HTR-8/SVneo (cell line): ENCODE measurements at places on chromosomes 12 and 14.

- no peak for DNase-seq
Observed at GRCh38 chr12:84841591-84841990, 71.0 kb downstream of the SLC6A15 start.

- DNase-seq, result no peak
Observed at GRCh38 chr14:85634205-85634604, 104.3 kb downstream of the FLRT2 start.

- no peak for DNase-seq
Observed at GRCh38 chr14:76109087-76109880, 42.4 kb upstream of the GPATCH2L start.

- no peak for DNase-seq
Observed at GRCh38 chr12:6193853-6194815, 6.1 kb upstream of the CD9 start.

GRCh38 chr12:57604454-57604991 is at the start of gene DTX3:
Gene DTX3, plus strand, starts transcription at chr12:57604824. Its CDS starts 1,694 bp downstream, at chr12:57606518.
- DNase-seq, result peak; percentile 50

GRCh38 chr12:108634341-108634751 is 652 bp upstream of the SELPLG start:
- no peak for DNase-seq

DNA sequence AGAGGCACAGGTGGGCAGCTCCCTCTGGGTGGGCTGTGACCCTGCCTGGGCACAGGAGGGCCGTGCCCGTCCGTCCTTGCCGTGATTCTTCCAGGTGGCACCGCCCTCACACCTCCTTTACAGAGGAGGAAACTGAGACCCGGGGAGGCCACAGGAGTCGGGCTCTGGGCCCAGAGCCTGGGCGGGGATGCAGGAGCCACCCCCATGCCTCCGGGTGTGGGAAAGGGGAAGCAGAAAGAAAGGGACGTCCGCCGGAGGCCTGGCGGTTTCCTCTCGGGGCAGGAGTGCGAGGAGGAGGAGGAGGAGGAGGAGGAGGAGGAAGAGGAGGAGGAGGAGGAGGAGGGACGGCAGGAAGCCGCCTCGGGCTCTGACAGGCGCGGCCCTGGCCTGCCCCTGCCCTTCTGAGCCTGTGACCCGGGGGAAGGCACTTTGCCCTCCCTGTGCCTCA is 23.0 kb downstream of the SH2B3 start:
- DNase-seq, result no peak

- DNase-seq, result no peak
Observed at GRCh38 chr12:57151741-57152630, 4.6 kb upstream of the LRP1-AS start.

DNA sequence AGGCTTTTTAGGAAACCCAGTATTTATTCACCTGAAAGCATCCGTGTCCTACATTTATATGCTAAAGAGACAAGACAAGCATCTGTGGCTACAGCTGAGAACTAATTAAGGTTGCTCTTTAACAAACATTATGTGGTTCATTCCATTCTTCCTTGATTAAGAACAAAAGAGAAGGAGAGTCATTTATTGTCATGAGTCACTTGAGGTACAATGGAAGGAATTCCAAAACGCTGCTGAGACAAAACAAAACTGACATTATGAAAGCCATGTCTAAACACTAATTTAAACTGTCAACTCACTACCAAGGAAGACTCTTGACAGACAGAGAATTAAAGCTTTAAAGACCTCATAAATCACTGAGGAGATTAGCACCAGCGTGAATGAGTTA is 214.4 kb downstream of the BMP4 start:
- DNase-seq, result no peak

DNA sequence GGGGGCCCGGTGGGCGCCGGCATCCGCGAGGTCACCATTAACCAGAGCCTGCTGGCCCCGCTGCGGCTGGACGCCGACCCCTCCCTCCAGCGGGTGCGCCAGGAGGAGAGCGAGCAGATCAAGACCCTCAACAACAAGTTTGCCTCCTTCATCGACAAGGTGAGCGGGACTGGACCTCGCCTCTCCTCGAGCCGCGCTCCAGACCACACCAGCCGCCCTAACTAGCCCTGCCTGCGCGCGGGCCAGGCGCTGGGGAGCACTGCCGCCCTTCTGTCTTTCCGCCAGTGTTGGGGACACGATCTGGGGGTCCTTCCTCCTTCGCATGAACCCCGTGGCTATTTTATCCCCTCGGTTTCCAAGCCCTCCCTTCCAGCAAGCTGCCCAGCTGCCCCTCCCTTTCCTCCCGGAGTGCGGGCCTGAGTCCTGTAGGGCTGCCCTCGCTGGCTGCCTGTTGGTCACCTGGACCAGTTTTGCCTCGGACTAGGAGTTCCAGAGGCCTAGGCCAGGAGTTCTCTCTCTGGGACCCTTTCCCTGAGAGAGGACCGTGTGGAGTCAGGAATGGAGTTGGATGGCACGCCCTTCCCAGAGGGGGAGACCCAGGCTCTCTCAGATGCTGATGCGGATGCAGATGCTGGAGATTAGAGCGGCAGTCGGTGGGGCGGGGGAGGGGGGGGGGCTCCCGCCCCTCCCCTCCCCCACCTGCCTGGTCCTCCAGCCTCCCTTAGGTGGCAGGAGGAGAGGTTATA is 592 bp downstream of the KRT7 start:
- no peak for DNase-seq

GRCh38 chr12:93514853-93515252 is 47.5 kb downstream of the MRPL42 start:
- DNase-seq, result peak; percentile 41

DNA sequence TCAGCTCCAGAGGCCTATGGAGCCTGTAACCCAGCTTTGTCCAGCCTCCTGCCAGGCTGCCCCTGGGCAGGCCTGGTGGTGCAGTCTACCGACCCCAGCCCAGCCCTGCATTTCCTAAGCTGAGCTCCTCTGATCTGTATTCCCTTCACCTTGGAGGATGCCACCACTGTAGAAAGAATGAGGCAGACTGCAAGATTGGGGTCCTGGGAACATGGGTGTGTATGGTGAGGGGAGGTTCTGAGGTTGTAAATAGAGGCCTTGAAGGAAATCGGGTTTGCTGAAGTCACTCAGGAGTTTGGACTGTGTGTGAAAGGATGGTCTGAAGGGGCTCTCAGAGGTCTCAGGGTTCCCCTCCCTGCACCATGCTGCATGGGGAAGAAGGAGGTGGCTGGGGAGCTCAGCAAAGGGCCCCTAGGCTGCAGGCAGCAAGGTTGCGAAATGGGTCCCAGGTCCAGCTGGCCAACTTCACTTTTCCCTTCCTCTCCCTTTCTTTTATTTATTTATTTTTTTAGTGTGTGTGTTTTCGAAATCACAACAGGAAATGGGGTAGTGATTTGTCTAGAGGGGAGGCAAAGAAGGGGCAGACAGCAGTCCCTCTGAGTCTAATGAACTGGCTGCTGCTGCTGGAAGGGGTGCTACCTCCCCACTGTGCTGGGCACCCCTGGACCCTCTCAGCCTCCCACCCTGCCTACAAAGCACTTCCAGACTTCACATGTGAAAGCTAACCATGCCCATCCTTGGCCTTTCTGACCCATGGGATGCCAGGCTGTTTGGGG is 1.2 kb upstream of the LRP1-AS start:
- DNase-seq, result no peak

- DNase-seq, result no peak
Observed at GRCh38 chr14:75720116-75720515, 59.1 kb downstream of the TTLL5 start.

DNA sequence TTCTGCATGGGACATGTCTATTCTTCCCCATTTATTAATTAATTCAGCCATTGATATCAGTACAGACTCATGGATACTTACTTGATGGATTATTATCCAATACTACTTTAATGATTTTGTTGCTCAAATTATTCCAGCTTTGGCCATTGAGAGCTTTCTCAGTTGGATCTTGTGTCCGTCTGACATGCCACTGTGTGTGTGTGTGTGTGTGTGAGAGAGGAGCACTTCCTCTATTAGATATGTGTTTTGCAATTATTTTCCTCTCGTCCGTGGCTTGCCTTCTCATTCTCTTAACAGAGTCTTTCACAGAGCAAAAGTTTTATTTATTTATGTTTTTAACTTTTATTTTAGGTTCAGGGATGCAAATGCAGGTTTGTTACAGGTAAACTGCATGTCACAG is 194.2 kb downstream of the ADGRD1 start:
- no peak for DNase-seq

- DNase-seq, result no peak
Observed at GRCh38 chr12:15886372-15887042, 4.3 kb downstream of the STRAP start.

- DNase-seq, result no peak
Observed at GRCh38 chr14:32330351-32331111, 1.4 kb downstream of the AKAP6 start.

DNA sequence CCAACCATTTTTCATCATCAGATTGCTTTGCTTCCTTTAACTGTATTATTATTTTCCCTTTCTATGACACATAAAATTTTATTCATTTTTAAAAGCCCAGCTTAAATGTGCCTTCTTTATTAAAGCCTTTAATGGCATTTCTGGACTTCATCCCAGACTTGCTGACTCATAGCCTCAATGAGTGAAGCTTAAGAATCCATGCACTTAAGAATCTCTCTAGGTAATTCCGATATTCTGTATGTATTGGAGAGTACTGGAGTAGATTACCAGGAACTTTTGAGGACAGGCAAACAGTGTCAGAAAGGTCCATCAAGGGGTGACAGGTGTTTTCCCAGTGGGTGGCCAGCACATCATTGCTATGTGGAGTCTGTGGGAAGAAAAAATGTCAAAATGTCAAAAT is 107.9 kb downstream of the PTPRQ start:
- DNase-seq, result peak; percentile 44

DNA sequence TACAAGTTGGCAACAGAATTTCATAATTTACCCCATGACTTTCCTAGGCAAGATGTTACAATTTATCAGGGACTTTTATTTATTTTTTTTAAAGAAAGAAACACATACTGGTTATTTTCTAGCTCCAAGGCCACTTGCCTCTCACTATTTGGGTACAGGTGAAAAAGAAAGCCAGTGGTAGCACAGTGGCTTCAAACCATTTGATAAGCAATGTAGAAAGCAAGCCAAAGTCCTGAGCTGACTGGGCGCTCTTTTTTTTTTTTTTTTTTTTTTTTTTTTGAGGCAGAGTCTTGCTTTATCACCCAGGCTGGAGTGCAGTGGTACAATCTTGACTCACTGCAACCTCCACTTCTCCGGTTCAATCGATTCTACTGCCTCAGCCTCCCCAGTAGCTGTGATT is 73.3 kb downstream of the STXBP6 start:
- DNase-seq, result no peak

DNA sequence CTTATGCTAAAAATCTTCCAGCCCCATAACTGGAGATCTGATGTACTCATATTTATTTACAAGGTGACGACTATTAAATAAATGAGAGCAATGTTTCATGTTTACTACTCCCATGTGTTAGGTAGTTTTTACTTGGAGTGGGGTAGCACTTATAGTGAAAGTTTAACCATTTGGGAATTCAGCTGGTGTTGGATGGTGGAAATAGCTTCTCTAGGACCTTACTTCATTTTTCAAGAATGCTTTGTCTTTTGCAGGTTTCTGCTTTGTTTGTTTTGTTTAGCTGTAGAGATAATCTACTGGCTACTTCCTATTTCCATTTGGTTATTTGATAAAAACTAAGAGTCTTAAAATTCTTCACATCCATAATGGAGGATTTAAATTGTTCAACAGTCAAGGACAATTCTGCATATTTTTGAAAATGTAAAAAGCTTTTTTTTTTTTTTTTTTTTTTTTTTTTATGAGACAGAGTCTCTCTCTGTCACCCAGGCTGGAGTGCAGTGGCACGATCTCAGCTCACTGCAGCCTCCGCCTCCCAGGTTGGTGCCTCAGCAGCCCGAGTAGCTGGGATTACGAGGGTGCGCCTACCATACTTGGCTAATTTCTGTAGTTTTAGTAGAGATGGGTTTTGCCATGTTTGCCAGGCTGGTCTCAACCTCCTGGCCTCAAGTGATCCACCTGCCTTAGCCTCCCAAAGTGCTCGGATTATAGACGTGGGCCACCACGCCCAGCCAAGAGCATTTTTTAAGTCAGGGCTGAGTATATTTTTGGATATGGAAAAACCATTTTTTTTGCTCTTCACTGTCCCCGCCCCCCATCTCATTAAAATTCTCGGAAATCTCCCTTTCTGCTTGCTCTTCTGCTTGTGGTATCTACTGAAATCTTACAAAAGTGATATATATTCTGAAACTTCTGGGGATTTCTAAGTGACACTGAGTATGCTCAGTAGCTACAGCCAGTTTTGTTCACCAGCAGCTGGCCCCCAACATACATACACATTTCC is 1.4 kb upstream of the ABCD2 start:
- no peak for DNase-seq

- no peak for DNase-seq
Observed at GRCh38 chr12:49730050-49730449, 11.3 kb upstream of the TMBIM6 start.

DNA sequence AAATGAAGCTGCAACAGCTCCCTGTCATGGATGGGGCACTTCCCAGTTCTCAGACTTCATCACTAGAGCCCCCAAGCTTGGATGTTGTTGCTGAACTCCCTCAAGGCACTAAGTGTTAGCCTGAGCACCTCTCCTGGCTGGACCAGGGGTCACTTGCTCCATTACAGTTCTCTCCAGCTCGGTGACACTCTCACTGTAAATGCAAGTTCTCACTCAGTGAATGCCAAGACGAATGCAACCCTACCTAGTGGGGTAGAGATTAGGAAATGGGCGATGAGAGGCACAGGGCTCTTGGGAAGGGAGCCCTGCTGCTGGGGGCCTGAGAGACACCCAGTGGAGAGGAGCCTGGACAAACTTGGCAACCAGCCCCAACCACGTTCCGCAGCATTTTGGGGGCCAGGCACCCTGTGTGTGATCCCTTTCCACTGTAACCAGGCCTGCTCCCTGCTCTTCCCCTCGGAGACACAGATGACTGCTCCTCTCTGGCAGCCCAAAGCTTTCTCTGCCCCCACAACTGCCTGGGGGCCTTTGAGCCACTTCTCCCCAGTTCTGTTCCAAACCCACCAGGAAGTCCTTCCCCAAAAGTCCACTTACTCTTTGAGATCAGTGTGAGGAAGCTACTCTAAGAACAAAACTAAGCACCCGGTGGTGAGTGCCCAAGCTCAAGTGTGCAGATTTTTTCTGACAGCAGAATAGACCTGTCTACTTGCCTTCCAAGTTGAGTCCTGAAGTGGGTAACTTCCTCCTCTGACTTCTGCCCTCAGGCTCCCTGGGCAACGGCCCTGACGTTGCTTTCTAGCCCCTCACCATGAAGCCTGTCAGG is 8.0 kb upstream of the SELPLG start:
- DNase-seq, result no peak

- peak; percentile 74 for DNase-seq
Observed at GRCh38 chr14:24367514-24368211, at the start of gene NFATC4. Gene NFATC4, plus strand, starts transcription at chr14:24368184. Its CDS starts 157 bp downstream, at chr14:24368341.

DNA sequence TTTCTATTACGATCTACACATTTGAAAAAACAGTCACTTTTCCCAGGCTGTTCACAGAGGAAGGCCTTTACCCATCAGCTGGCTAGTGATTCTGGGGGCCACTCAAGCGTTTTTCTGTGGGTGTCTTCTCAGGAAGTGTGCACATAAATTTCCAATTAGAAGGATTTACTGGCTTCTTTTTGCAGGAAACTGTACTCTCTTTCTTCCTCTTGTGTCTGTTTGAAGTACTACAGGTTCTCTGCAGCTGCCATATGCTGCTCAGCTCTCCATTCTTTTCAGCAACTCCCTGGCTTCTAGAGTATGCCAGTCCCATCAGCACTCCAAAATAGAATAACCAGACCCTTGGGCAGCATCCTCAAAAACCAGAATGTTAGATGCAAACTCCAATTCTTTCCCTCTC is 110.4 kb upstream of the NAV3 start:
- no peak for DNase-seq

GRCh38 chr12:102564026-102564425 is 83.7 kb upstream of the IGF1 start:
- no peak for DNase-seq
